ENCODE measurements at places on chromosomes 16 and 17.

GRCh38 chr17:61399131-61400065, at the start of gene TBX2:
TBX2 (plus strand) TSS chr17:61399843; CDS start chr17:61400177, 334 bp downstream.
- peak; percentile 39 for DNase-seq

- peak; percentile 75 for DNase-seq
Measured at GRCh38 chr17:57892146-57892819, 42.4 kb upstream of the MRPS23 start.

GRCh38 chr16:11025120-11025531, 80.8 kb downstream of the CLEC16A start:
- DNase-seq = no peak

- no peak for DNase-seq
Measured at GRCh38 chr17:80694085-80694991, 149.7 kb downstream of the RPTOR start.

- DNase-seq = peak; percentile 36
Measured at GRCh38 chr17:2262135-2262587, 41.4 kb downstream of the SMG6 start.

GRCh38 chr16:79211586-79211985, 389.0 kb downstream of the MAF start:
- DNase-seq = no peak

- DNase-seq = no peak
Measured at GRCh38 chr16:67389911-67390815, 3.1 kb downstream of the TPPP3 start.

DNA sequence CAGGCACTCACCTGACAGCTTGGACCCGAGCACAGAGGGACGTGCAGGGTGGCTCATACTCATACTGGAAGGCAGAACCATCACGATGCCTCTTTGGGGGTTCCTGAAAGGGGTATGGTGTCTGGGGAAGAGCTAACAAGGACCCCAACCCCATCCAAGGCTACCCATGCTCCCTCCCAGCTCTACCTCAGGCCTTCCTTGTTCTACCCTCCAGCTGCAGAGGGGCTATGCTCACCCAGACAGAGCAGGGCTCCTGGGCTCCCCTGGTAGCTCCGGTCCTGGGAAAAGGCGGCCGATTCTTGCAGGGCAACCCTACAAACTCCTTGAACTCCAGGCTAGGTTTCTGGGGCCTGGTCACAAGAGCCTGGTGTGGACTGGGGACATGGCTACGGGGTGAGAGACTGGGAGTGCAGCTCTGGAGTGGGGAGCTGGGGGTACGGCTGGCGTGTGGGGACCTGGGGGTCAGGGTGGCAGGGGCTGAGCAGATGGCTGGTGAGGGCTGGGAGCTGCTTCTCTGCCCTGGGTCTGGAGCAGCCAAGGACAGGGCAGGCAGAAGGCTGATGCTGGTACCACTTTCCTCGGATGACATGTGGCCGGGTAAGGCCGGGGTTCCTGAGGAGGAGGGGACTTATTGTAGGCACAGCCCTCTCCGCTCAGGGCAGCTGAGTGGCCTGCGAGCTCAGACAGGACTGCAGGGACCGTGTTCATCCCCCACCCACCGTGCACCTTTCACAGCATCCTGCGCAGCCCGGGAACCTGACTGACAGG, 2.1 kb downstream of the ACD start:
- DNase-seq = no peak

- no peak for DNase-seq
Measured at GRCh38 chr16:87949071-87949744, 2.0 kb upstream of the BANP start.

DNA sequence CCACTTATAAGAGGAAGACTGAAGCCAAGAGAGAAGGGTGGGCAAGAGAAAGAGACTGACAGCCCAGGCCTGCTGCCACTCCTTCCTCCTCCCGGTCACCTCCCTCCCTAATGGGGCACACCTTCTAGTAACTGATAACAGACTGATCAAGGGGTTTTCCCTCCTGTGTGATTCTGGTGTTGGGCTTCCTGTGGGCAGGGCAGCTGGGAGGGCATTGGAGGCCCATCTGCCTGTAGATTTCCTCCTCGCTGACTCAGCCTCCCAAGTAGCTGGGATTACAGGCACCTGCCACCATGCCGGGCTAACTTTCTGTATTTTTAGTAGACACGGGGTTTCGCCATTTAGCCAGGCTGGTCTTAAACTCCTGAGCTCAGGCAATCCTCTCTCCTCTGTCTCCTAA, 16.2 kb downstream of the CA4 start:
- DNase-seq = no peak

DNA sequence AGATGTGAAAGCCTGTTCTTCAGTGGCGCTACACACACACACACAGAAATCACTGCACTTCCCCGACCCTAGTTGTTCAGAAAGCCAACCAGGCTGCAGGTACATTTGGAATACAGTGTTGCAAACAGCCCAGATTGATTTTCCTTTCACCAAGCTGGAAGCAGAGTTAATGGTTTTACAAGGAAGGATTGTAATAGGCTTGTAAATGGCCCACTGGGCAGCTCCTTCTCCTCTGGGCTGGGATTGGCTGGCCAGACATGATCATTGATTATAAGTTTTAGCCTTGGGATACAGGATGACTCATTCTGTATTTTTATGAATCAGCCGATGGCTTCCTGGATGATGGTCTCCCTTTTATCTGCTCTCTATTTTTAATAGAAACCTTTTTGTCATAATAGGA, 2.5 kb downstream of the VAT1L start:
- DNase-seq = no peak

DNA sequence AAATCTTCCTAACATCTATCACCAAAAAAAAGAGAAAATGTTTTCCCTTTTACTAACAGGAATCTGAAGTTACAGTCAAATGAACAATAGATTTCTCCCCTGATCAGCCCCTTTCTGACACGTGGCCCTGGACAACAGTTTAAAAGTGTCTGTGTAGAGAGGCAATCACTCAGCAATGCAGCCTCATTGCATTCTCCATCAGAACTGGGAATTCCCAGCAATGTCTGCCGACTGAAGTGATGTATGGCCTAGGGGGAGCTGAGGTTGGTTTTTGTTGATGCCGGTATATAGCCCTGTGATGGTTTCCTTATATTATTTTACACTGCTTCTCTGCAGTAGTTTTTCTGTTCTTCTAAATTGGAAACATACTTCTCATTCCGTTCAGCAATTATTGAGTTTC, 904.3 kb upstream of the CDH8 start:
- no peak for DNase-seq

DNA sequence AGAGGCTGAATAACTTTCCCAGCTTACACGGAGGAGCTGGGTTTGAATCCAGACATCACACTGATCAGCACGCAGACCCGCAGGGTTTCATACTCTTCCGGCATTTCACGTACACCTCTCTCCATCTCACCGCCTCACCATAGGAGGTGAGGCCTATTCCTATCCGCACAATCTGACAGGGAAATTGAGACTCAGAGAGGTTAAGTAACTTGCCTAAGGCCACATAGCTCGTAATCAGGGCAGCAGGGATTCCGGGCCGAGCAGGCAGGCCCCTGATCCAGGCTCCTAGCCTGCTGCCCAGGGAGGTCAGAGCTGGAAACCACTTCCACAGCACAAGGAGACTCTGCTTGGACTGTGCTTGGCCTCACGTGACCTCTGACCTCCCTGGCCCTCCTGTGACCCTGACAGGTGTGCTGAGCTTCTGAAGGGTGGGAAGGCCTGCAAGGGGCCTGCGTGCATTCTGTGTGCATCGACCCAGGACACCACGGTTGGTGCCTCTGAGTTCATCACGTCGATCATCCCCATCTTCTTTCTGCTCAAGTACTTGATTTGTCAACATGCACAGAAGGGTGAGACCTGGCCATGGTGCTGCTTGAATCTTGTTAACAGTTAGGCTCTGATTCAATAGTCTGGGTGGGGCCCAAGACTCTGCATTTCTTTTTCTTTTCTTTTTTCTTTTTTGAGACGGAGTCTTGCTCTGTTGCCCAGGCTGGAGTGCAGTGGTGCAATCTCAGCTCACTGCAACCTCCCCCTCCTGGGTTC, 4.7 kb downstream of the CEP295NL start:
- no peak for DNase-seq

DNA sequence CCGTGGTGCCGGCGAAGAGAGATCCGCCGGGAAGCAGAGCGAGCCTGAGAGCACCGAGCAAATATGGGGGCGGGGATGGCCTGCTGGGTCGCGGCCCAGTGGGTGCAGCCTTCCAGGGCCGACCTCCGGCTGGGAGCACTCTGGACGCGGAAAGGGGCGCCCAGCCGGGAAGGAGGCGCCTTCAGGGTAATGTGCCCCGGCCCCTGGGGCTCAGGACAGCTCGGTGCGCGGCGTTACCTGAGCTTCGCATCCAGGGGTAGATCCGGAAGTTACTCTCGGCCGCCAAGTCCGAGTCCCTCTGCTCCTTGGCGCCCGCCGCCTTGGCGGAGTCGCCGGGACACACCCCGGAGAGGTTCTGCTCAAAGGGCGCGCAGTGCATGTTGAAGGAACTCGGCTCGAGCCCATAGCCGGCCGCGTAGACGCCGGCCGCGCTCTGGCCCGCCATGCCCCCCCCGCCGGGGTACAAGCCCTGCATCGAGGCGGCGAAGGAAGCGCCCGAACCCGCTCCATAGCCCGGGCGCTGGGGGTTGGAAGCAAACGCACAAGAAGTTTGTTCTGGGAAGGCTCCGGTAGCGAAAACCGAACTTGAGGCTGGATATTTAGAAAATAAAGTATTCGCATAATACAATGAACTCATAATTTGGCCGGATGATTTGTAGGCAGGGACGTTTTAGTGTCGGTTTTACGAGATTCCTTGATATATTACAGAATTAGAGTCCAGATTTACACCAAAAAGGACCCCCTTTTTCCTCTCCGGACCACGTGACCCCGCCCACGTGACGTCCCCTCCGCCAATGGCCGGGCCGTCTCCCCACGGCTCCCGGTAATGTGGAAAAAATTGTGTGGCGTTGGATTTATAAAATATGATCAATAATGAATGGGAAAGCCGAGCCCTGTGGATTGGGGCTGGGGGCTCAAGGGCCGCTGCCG, at the start of gene HOXB7:
Gene HOXB7, minus strand, starts transcription at position 736 of the 930 bp plus-strand sequence. Its CDS starts 99 bp downstream, at position 637.
- DNase-seq = peak; percentile 83

DNA sequence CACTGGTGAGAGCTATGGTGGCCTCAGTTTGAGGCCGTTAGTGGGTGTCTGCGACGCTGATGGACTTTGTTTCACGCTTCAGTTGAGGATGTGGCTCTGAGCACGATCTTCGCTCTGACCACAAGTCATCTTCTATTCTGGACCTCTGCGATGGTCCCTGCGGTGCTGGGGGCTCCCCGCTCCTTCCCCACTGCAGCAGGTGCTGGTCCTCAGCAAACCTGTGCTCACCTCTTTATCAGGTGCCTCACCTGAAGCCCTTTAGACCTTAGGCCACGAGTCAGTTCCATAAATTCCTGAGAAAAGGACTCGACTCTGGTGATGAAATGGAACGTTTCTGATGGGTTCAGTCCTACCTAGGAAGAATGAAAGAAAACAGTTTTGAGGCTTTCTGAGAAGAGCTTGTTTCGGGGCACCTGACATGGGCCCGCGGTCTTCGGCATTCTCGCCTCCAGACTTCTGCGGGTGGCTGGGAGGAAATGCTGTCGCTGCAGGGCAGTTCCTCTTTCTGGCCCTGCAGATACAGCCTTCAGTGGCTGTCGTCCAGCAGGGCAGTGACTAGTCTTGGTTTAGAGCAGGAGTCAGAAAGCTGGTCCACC, 4.7 kb downstream of the KCTD5 start:
- no peak for DNase-seq

GRCh38 chr16:50441486-50442157, 72.8 kb upstream of the BRD7 start:
- no peak for DNase-seq

GRCh38 chr16:68607443-68607842, 37.7 kb upstream of the CDH3 start:
- DNase-seq = no peak

GRCh38 chr17:43608313-43608712, 53.4 kb downstream of the MEOX1 start:
- no peak for DNase-seq

- no peak for DNase-seq
Measured at GRCh38 chr17:7355053-7355452, at the start of gene TMEM95. TMEM95 (plus strand) TSS chr17:7355156; CDS start chr17:7355205, 49 bp downstream.

DNA sequence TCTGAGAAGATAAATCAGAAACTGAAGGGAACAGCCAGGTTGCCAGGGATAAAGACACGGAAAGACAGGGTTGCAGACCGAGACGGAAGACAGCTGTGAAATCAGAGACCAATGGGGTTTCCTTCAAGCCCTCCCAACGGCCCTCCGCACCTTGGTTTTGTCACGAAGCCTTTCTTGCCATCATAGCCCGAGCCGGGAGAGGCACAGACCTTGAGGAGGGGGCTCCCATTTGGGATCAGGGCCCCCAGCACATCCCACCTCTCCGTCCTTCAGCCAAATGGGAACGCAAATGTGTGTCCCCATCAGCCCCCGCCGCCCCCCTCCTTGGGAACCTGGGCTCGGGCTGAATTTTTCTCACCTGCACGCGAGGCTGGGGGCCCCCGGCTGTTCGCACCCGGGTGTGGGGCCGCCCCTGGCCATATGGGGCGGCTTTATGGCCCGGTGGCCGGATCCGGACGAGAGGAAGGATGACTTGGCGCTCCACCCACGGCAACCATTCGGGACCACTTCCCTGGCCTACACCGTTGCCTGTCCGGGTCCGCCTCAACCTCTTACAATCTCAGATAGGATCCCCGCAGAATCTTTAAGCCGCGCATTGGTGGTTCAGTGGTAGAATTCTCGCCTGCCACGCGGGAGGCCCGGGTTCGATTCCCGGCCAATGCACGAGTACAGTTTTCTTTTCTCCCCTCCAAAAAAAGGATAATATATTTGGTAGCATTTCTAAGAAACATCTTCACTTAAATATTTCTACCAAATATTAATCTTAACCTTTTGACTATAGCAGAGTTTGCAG, 1.4 kb upstream of the HES7 start:
- DNase-seq = peak; percentile 59

- DNase-seq = no peak
Measured at GRCh38 chr16:81546781-81547180, 102.2 kb downstream of the CMIP start.

DNA sequence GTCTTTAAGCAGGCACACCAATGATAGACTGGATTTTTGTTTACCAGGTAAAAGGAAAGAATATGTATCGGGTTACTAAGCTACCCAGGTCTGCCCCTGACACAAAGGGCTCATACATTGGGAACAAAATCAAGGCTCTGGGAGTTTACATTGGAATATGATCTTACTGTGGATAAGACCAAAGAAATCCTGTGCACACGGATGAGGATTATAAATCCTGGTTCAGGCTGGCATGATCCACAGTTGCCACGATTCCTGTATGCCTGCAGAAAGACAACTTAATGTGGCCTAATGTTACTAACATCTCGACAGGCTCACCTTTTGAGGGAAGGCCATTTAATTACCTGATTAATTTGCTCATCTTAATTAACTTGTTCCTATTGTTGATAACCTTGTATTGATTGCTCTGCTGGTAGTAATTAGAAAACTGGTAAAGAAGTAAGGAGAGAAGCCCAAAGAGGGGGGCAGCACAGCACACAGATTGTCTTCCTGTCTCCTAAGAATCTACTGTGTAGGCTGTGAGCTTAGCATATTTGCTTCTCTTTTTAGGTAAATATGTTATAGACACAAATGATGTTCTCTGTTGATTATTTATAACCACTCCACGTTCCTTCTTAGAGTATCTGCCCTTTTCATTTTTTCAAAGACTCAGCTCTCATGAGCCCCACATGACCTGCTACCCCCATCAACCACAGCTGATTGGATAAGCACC, 51.0 kb upstream of the TOX3 start:
- DNase-seq = peak; percentile 17

- DNase-seq = no peak
Measured at GRCh38 chr16:75130150-75130771, 13.7 kb upstream of the LDHD start.

GRCh38 chr17:298791-299450, 53.7 kb downstream of the RPH3AL start:
- no peak for DNase-seq
